ENCODE measurements at places on chromosomes 2 and 18. TPM values are rescaled to one million over a fixed set of nuclear protein-coding genes. Genes with fewer than 3 reads are reported as not detected.

Gene MYCN
- total RNA-seq: 0.19 TPM

- peaks cover 24% of the 10 kb centered on the region for H3K27me3 ChIP-seq
- H3K4me3 ChIP-seq: no peak overlapping the region
- H3K4me1 ChIP-seq: no peaks in the 10 kb centered on the region
- no peaks in the 10 kb centered on the region for H3K36me3 ChIP-seq
Measured at GRCh38 chr2:143891879-143892308, 628.0 kb downstream of the ZEB2 start.

Gene ASB18
- not detected for total RNA-seq

Gene GTF2A1L
- total RNA-seq: not detected

GRCh38 chr2:33560017-33560416, 39.1 kb downstream of the FAM98A start:
- H3K36me3 ChIP-seq: peaks cover 8% of the 10 kb centered on the region
- H3K27me3 ChIP-seq: no peaks in the 10 kb centered on the region
- no peak for DNase-seq

DNA sequence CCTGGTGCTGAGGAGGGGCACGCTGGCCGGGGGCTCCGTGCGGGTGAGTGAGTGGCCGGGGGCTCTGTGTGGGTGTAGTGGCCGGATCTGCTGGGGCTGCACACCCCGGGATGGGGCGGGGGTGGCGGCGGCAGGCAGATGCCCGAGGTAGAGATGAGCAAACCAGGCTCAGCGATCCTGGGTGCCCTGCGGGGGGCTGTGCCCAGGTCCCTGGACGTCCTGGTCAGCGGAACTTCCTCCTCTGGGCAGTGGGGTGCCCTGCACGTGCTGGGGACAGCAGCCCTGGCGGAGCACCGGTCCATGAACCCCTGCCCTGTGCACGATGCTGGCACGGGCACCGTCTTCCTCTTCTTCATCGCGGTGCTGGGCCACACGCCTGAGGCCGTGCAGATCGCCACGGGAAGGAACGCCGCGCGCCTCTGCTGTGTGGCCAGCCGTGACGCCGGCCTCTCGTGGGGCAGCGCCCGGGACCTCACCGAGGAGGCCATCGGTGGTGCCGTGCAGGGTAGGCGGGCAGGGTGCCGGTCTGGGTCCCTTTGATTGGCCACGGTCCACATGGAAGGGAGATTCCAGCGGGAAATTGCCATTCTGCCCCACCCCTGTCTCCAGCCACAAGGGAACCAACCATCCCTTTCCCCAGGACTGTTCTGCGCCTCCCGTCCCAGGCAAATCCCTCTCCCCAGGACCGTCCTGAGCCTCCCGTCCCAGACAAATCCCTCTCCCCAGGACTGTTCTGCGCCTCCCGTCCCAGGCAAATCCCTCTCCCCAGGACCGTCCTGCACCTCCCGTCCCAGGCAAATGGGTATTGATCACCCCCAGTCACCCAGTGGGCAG, 5.9 kb downstream of the NEU4 start:
- H3K27ac ChIP-seq: no peak overlapping the region
- no peaks in the 10 kb centered on the region for H3K36me3 ChIP-seq
- H3K27me3 ChIP-seq: peaks cover 3% of the 10 kb centered on the region
- peaks cover 3% of the 10 kb centered on the region for H3K4me1 ChIP-seq
- no peak overlapping the region for H3K4me3 ChIP-seq

Measured in activated naive CD4-positive, alpha-beta T cell treated with anti-CD3 and anti-CD28 coated beads for 36 hours (primary cell).